NCI-H1694 treated with DMSO at 0.1 percent for 48 hours (cell line): ENCODE measurements at places on chromosomes 5 and 9.

DNA sequence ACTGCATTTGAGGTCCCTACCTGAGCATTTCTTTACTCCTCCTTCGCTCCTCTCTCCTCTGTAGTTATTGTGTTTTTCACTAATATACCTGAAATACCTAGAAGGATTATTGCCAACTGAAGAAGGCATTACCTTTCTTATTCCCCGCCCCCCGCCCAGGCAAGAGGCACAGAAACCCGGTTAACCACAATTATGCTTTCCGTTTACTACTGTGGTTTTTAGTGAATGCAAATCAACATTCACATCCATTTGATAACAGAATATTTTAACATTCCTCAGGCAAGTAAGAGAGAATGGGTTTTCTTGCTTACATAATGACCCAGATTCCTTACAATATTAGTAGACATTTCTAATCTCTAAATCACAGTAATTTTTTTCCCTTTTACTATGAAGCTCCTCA lies 136.9 kb downstream of the PCSK5 start:
- no peak for DNase-seq

- peak; percentile 5 for DNase-seq
These were observed 2.5 kb upstream of the ZNF367 start for GRCh38 chr9:96420468-96421219.

DNA sequence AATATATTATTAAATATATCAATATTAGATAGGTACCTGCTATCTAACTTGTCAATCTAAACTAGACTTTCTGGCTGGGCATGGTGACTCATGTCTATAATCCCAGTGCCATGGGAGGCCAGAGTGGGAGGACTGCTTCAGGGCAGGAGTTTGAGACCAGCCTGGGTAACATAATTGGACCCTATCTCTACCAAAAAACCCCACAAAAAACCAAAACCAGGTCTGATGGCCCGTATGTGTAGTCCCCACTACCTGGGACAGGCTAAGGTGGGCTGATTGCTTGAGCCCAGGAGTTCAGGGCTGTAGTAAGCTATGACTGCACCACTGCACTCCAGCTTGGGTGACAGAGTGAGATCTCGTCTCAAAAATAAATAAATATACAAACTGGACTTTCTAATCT lies 55.0 kb downstream of the PJA2 start:
- no peak for DNase-seq

DNA sequence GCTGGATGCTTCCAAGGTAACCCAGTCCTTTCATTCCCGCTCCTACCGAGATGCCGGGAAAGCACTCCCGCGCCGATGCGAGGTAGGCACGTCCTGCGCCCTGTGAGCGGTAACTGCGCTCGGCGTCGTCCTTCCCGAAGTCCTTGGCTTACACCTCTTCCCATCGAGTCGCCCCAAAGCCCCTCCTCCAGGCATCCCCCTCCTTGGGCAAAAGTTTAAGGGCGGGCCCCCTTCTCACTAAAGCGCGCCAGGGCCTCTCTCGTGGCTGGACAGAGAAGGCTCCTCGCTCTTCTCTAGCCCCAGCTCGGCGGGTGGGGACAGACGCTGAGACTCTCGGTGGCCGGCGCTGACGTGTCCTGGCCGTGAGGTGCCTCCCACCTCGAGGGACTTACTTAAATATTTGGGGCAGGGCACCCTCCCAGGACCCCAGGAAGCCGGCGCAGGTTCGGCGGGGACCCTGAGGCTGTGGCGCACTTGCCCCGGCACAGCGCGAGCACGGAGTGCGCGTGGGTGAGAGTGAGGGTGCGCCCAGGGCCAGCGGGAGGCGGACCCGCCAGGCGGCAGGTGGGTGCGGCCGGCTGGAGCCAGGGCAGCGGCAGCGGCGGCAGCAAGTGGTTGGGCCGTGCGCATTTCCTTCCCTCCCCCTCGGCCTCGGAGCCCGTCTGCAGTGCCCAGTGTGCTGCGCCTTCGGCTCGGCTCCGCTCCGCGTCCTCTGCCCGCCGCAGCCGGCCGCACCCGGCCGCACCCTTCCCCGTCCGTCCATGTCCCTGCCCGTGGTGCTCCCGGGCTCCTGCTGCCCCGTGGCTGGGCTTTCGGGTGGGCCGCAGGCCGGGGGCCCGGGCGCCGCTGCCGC lies at the start of gene ENTREP1:
ENTREP1 (plus strand) TSS at position 667 of the 853 bp plus-strand sequence; CDS start at position 762, 95 bp downstream.
- no peak for DNase-seq

DNA sequence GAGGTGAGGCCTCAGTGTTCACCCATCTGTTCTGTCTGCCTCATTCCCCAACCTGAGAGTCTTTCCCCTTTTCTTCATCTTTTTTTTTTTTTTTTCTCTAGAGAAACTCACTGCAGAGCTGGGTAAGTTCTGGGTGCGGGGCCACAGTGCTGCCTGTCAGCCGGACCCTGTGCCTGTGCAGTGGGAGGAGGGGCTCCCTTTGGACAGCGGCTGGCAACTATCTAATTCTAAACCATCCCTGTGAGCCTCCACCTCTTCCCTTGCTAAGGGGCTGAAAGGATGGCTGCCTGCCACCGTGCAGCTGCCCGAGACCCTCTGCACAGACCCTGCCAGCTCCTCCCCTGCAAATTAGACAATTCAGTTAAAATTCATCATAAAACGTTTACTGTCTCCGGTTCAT lies 14.1 kb downstream of the BTNL9 start:
- DNase-seq: no peak
